ENCODE measurements at places on chromosomes 2 and 18.
A peak's percentile ranks its signal among the peaks of the same experiment; 100 is the strongest.

GRCh38 chr18:67151366-67151765 lies 365.2 kb downstream of the DSEL start:
- DNase-seq: no peak

DNA sequence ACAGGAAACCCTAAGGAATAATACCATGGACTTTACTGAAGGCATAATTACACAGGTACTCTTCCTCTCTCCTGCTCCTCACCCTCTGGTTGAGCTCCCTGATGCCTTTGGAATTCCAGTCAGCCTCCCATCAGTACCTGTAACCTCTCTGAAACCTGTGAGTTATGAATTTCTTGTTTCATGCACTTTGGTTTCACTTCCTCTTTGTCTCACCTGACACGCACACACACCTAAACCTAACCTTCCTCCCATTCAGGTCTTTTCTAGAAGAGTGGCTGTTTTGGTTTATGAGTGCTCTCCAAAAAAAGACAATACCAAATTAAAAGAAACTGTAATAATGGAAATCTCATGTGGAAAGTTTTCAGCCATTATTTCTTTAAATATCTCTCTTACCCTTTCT lies 451.3 kb upstream of the VWC2L start:
- no peak for DNase-seq

GRCh38 chr2:67633212-67633856 lies 236.2 kb downstream of the ETAA1 start:
- DNase-seq: no peak

GRCh38 chr2:42906557-42907411 lies 114.4 kb upstream of the HAAO start:
- no peak for DNase-seq

GRCh38 chr2:131154647-131155046 lies 49.5 kb downstream of the PLEKHB2 start:
- no peak for DNase-seq

- DNase-seq: peak; percentile 69
These were observed at the start of gene TTL for GRCh38 chr2:112481528-112482233. Gene TTL, plus strand, starts transcription at chr2:112482156. Its CDS starts 189 bp downstream, at chr2:112482345.

- DNase-seq: no peak
These were observed 114.0 kb downstream of the ACAA2 start for GRCh38 chr18:49699303-49699702.

- DNase-seq: no peak
These were observed 143.9 kb downstream of the ESCO1 start for GRCh38 chr18:21456428-21457178.

GRCh38 chr2:164569378-164569777 lies 51.9 kb downstream of the GRB14 start:
- DNase-seq: no peak

DNA sequence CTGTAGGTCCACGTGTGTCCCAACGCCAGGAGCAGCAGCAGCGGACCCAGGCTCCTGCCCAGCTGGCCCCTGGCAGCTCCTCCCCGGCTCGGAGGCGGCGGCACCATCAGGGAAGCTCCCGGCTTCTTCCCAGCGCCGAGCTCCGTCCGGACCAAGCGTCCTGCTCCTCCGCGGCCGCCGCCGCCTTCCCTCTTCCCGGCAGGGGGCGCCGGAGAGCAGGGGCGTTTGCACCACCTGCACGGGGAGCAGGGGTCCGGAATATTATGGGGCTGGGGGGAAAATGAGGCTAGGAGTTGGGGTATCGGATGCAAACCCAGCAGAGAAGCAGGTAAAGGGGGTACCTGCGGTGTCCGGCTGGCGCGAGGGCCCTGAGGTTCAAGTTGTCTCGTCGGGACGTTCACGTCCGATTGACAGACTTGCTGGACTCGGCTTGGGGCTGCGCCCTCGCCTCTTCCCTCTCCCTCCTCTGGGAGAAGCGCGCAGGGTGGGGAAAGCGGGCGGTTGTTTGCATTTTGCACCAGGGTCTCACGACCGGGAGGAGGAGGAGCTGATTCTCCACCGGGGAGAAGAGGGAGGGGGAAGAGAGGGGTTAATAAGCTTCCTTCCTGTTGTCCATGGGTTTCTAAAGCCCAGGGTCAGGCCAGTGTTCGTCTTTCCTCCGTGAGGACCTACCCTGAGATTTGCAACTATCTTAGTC lies at the start of gene CCBE1:
TSS of gene CCBE1 (minus strand) at position 188 of the 697 bp plus-strand sequence.
- no peak for DNase-seq

DNA sequence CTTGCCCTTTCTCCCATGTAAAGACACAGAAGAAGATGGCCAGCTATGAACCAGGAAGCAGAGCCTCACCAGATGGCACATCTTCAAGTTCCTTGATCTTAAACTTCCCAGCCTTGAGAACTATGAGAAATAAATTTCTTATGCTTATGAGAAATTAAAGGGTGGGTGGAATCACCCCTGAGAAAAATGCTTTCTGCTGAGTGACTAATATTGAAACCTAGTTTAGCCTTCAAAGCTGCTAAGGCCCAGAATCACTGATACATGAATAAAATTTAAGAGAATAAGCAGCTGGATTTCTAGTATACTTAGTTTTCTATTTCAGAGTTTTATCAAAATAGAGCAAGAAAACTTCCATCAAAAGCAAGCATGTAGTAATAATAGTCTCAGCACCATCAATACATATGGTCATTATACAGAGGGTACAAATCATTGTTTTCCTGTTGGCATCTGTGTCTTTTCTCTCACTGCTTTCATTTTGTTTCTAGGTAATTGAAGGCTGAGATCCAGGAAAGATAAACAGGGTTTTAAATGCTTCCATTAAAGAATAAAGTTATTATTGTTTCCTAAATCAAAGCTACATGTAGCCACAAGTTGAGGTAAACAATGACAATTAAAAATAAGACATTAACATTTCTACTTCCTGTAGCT lies 53.3 kb upstream of the COL5A2 start:
- DNase-seq: no peak

- no peak for DNase-seq
These were observed 22.4 kb upstream of the UGP2 start for GRCh38 chr2:63819256-63819655.

GRCh38 chr2:11678306-11678960 lies 8.4 kb upstream of the NTSR2 start:
- DNase-seq: no peak

- no peak for DNase-seq
These were observed 191.8 kb downstream of the FTCDNL1 start for GRCh38 chr2:199659207-199659606.

DNA sequence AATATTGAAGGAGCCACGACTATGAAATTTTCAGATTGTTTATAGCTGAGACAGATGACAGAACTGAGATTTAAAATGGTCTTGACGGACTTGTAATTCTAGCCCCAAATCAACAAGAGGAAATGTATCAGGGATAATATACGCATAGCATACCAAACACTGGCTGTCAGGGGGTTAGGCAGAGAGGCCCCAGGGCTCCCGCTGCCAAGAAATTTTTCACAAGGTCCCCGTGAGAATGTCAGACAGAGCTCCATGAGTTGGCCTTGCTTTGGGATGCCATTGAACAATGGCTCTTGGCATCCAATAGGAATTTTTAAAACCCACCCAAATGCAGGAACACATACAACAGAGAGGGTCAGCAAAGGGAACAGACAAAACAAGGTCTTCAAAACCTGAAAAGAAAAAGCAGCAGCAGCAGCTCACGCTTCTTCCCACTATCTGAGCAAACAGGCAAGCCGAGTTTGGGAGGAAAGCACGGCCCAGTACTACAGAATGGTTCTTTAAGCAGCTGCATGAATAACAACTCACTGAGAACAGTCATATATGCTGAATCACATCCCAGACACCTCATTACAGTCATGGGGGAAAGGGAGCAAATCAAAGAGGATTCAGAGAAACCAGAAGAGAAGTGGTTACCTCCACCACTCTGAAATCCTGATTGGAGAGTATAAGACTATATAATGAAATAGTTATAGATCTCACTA lies 445.6 kb downstream of the RND3 start:
- no peak for DNase-seq

- DNase-seq: no peak
These were observed 40.2 kb upstream of the TGIF1 start for GRCh38 chr18:3409811-3410210.

- DNase-seq: no peak
These were observed 276.4 kb upstream of the HS6ST1 start for GRCh38 chr2:128594953-128595677.

DNA sequence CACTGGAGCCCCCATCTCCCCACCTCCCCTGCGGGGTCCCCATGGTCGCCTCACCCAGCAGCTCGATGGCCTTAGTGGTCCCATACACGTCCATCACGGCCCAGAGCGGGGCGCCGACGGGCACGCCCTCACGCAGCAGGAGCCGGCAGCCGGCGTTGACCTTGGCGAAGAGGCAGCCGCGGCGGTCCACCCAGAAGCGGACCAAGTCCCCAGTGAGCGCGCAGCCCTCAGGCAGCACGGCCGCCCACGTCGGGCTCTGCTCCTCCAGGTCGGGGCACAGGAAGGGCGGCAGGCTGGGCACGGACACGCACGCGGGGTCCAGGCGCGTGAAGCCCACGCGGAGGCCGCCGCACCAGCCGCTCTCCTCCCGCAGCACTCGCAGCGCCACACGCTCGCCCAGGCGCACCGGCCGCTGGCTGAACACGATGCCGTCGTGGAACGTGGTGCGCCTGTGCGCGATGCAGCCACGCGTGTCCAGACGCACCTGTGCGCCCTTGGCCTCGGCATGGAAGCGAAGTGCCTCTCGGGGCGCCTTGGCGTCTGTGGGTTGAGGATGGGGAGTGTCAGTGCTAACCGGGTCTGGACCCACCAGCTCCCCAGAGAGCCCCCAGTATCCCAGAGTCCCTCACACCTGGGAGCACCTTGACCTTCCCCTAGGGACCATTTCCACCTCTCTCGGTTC lies 4.6 kb downstream of the NEURL3 start:
- no peak for DNase-seq
